ENCODE measurements at places on chromosomes 1 and 21.

GRCh38 chr1:200975458-200975857 is 48.1 kb downstream of the KIF21B start:
- DNase-seq: no peak

DNA sequence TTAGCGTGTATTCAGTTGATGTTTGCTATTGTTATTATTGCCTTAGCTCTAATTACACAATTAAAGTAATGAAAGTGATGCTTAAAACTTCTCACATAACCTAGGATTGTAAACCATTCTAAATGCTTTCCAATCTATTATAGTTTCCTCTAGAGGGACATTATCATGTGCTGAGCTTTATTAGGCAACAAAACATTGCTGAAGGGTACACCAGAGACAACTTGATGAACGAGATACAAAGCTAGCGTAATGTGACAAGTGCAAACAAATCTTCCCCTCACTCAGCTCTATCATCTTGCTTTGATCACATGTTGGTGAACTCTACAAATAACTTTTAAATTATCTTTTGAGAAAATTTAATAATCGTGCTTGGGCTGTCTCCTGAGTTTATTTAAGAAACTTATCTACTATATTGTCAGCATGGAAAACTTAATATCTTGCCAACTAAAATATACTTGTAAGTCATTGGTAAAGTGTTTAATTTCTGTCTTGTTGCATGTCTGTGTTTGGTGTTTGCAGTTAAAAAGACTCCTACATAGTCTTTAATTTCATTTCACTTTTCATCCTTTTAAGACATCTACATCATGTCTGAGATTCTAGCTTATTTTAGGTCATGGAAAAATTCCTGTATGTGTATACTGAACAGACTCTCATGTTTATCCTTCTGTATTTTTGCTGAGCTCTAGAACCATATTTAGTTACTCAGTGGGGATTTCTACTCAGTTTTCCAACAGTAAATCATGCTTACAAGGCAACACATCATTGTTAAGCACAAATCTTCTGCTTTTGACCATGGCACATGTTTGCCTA is 104.2 kb upstream of the ADAMTS5 start:
- DNase-seq: no peak

- peak; percentile 7 for DNase-seq
Measured at GRCh38 chr1:48680411-48681035, 96.2 kb downstream of the BEND5 start.

DNA sequence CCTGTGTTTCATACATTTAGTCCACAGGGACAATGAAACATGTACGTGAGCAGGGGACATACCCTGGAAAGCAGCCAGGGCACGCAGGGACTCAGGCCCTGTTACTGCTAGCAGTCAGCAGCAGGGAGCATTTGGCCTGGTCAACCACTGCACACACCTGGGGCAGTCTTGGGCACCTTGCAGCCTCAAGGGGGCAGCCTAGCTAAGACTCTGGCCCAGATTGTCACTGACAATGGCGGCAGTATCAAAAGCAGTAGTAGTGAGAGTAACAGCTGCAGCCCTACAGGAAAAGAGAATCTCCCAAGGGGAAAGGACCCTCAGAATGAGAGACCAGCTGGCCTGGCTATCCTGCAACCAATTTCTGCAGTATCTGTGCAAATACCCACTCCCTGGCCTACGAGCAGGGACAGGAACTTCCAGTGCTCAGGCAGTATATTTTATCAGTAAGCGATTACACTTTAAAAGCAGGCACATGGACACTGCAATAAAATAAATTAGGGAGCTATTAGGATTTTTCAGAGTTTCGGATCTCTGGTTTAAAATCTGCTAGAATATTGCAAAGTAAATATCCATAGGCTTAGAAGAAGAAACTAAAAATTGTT is 475.6 kb downstream of the LTN1 start:
- DNase-seq: peak; percentile 85

DNA sequence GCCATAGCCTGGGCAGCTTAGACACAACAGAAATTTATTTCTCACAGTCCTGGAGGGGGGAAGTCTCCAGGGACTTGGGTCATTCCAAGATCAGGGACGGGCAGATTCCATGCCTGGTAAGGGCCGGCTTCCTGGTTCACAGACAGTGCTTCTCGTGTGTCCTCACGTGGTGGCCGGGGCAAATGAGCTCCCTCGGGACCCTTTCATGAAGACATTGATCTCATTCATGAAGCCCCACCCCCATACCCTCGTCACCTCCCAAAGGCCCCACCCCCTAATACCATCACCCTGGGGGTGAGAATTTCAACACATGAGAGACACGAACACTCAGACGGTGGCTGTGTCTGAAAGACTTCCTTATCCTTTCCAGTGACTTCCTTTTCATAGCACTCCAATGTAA is 51.5 kb downstream of the ACOT7 start:
- DNase-seq: no peak

GRCh38 chr1:1594602-1595260 is 5.2 kb downstream of the FNDC10 start:
- no peak for DNase-seq

- no peak for DNase-seq
Measured at GRCh38 chr1:173294843-173295242, 87.7 kb upstream of the TNFSF4 start.

DNA sequence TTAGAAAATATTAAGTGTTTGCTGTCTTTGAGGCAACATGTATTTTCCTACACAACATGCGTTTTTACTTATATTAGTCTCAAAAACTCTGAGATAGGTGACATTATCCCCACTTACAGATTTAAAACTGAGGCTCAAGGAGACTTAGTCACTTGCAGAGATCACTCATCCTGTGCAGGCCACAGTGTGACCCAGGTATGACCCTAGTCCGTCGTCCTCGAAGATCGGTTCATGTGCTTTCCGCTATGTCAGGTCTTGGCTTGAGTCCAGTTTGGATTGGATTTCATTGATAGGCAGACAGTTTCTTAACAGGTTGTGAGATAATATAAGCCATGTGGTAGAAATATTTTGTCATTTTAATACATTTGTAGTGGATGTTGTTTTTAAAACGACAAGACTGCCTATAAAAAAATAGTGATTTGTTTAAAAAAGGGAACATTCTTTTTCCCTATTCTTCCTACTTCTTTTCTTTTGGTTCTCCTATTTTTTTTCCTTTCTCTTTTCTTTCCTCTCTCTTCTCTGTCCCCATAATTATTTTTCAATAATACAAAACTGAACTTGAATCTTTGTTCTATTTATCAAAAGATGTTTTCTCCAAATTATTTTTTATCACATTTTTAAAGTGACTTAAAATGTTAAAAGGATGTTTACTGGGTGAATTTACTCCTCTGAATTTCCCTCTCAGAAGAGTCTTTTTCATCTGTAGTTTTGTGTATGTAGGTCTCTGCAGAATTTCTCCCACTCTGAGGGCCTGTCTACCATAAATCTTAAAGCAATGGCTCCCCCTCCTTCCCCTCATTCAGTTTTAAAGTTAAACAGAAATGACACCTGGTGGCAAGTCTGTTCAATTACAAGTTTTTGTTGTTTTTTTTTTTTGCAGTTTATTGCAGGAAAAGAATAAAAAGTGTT is 81.8 kb downstream of the PHTF1 start:
- DNase-seq: peak; percentile 52

DNA sequence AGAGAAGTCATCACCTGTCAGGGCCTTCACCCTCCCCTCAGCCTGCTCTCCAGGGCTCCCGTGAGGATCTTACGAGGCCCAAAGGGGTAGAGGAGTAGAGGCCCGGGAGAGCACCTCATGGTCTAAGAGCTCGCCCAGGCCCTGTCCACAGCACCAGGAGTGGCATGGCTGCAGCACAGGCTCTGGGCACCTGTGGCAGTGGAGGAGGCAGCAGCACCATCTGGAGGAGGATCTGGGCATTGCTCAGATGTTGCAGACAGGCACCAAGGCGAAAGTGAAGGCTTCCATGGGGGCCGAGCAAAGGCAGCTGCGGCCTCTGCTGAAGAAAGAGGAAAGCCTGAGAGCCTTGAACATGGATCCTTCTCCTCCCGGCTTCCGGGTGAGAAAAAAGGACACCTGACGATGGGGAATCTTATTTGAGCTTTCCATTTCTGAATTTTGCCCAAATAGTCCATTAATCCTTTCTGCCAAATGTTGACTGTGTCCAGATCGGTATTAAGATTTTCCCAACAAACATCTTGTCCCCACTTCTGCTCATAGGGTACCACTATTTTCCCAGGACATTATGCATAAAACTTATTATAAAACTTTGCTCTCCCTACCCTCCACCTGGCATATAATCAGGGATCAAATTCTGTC is 604.7 kb downstream of the PTPRC start:
- peak; percentile 91 for DNase-seq

DNA sequence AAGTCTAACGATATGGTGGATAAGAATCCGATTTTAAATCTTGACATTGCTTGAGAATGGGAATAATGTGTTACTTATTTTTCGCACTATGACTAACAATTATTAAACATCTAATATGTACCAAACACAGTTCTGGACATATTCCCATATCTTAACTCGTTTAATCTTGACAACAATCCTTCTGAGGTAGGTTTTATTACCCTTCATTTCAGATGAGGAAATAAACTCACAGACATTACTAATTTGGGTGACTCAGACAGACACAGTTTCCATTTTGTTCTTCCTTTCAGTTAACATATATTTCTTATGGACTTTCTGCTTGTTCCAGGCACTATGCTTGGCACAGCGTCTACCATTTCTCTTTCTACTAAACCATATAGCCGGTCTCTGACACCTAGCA is 244.8 kb downstream of the SMYD3 start:
- DNase-seq: no peak

- DNase-seq: peak; percentile 23
Measured at GRCh38 chr1:93219443-93219842, 38.9 kb downstream of the CCDC18 start.

- no peak for DNase-seq
Measured at GRCh38 chr1:198794498-198794897, 155.7 kb downstream of the PTPRC start.

DNA sequence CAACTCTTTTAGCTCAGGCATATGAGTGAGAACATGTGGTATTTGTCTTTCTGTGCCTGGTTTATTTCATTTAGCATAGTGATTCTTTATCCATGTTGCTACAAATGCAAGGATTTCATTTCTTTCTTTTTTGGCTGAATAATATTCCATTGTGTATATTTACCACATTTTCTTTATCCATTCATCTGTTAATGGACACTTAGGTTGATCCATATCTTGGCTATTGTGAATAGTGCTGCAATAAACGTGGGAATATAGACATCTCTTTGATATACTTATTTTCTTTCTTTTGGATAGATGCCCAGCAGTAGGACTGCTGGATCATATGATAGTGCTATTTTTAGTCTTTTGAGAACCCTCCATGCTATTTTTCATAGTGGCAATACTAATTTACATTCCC is 30.8 kb downstream of the ASB17 start:
- no peak for DNase-seq

DNA sequence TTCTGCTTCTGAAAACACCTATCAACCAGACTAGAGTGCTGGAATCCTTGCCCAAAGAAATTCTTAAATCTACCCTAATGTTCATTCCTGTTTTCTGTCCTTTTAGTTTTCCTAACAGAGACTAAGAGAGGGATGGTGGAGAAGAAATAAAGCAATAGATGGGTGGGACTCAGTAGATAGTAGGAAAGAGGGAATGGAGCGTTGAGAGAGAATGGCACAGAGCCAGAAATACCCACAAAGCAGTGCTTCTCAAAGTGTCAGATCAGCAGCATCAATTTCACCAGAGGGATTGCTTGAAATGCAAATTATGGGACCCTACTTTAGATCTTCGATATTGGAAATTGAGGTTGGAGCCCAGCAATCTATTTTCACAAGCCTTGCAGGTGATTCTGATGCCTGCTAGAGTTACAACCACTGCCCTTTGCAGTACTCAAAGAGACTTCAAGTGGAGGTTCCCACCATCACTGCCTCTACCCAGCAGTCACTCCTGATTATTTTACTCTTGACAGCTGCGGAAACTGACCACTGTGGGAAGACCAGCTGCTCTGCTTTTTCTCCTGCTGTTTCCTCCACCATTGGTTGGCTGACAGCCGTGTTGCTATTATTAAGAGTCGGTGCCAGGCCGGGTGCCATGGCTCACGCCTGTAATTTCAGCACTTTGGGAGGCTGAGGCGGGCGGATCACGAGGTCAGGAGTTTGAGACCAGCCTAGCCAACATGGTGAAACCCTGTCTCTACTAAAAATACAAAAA is 11.4 kb upstream of the PRPF3 start:
- no peak for DNase-seq

DNA sequence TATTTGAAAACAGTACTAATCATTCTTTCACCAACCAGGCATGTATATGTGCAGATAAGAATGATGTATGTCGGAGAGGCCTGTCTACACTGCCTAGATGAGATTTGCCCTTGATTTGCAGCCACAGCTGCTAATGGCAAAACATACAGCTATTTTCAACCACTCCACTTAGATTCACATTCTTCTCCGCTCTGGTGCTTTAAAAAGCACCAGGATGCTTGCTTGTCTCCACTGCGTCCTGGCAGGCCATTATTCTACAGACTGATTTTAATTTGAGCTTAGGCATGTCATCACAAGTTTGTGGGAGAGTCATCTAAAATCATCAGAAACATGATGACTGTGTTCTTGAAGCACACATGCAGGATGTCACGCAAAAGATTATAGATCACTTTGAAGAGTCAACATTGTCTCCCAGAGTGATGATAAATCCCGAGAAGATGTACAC is 119.0 kb upstream of the NRIP1 start:
- DNase-seq: no peak

- DNase-seq: no peak
Measured at GRCh38 chr1:20184997-20185833, 681 bp upstream of the UBXN10 start.

GRCh38 chr1:64594446-64594845 is 124.5 kb downstream of the CACHD1 start:
- no peak for DNase-seq

- peak; percentile 63 for DNase-seq
Measured at GRCh38 chr1:155062702-155063411, 683 bp upstream of the EFNA4 start.

DNA sequence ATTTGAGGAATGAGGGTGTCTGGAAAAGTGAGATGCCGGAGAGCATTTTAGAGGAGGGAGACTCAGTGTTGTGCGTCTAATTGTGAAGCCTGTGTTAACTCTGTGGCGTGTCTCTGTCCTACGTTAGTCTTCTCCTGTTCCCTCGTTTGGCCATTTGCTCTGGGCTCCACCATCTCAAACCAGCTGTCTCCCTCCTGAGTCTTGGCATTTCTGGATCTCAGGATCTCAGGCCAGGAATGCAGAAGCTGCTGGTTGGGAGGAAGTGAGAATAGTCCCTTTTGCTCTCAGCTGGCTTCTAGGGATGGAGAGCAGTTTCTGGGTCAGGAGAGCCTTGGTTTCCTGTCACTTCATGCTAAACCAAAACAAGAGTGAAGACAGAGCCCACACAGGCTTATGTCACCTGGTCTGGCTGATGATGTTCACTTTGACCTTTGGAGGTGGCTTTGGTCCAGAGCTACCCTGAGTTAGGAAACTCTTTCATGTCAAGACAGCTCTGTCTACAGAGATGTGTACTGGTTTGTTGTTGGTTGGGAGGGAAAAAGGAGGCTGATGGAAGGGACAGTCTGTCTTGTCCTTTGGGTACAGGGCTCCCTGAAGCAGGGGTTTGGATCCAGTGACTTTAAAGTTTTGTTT is 859 bp downstream of the NFASC start:
- DNase-seq: no peak

All from GM12865 (cell line).